ENCODE measurements at places on chromosomes 3 and 15. TPM values are rescaled to one million over a fixed set of nuclear protein-coding genes. Genes with fewer than 3 reads are reported as not detected.

XCR1 gene
- not detected for total RNA-seq

PARP16 gene
- total RNA-seq: 4.3 TPM

GOLGA8H gene
- 0.70 TPM for total RNA-seq

GRCh38 chr3:107063351-107063750 lies 313.9 kb upstream of the CCDC54 start:
- no peak overlapping the region for H3K4me3 ChIP-seq
- no peak overlapping the region for H3K27ac ChIP-seq
- H3K27me3 ChIP-seq: no peaks in the 10 kb centered on the region
- DNase-seq: no peak
- H3K36me3 ChIP-seq: peaks cover 25% of the 10 kb centered on the region
- H3K4me1 ChIP-seq: peaks cover 3% of the 10 kb centered on the region

- DNase-seq: no peak
- H3K4me3 ChIP-seq: no peak overlapping the region
- no peaks in the 10 kb centered on the region for H3K4me1 ChIP-seq
- no peaks in the 10 kb centered on the region for H3K27me3 ChIP-seq
- no peak overlapping the region for H3K27ac ChIP-seq
Measured at GRCh38 chr15:83515164-83515563, 68.0 kb downstream of the SH3GL3 start.

GRCh38 chr15:63495780-63496488 lies 8.5 kb upstream of the USP3 start:
- peaks cover 11% of the 10 kb centered on the region for H3K27me3 ChIP-seq
- no peak for DNase-seq
- H3K36me3 ChIP-seq: no peaks in the 10 kb centered on the region
- H3K4me1 ChIP-seq: no peaks in the 10 kb centered on the region
- no peak overlapping the region for H3K27ac ChIP-seq

DNA sequence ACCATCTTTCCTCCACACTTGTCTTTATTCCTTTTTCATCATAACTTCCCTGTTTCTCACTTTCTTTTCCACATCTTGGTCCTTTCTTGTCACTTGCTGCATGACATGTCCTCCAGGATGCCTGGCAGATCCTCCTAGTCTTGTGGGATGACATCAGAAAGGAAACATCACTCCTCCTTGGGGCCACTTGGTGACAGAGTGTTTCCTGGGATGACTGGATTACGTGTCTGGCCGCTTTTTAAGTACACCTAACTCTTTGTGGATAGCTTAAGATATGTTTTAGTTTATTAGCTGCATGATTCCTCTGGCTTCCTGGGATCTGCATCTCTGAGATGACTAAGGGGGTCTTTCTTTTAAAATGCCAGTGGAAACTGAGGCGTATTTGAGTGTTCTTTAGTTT lies 363.5 kb upstream of the FRG2C start:
- no peak overlapping the region for H3K27ac ChIP-seq
- no peaks in the 10 kb centered on the region for H3K4me1 ChIP-seq
- no peaks in the 10 kb centered on the region for H3K36me3 ChIP-seq
- H3K27me3 ChIP-seq: no peaks in the 10 kb centered on the region

- no peaks in the 10 kb centered on the region for H3K27me3 ChIP-seq
- no peak overlapping the region for H3K27ac ChIP-seq
- H3K4me3 ChIP-seq: no peak overlapping the region
- H3K36me3 ChIP-seq: no peaks in the 10 kb centered on the region
- no peak for DNase-seq
- no peaks in the 10 kb centered on the region for H3K4me1 ChIP-seq
Measured at GRCh38 chr3:94004301-94004910, 24.0 kb downstream of the STX19 start.

- no peak for DNase-seq
- H3K27ac ChIP-seq: no peak overlapping the region
- no peaks in the 10 kb centered on the region for H3K27me3 ChIP-seq
Measured at GRCh38 chr15:93040288-93041158, 48.5 kb downstream of the RGMA start.

- DNase-seq: no peak
- H3K27ac ChIP-seq: no peak overlapping the region
- H3K36me3 ChIP-seq: peaks cover 22% of the 10 kb centered on the region
- H3K4me1 ChIP-seq: no peaks in the 10 kb centered on the region
- H3K4me3 ChIP-seq: no peak overlapping the region
Measured at GRCh38 chr15:82146990-82147461, 101.2 kb upstream of the MEX3B start.

DNA sequence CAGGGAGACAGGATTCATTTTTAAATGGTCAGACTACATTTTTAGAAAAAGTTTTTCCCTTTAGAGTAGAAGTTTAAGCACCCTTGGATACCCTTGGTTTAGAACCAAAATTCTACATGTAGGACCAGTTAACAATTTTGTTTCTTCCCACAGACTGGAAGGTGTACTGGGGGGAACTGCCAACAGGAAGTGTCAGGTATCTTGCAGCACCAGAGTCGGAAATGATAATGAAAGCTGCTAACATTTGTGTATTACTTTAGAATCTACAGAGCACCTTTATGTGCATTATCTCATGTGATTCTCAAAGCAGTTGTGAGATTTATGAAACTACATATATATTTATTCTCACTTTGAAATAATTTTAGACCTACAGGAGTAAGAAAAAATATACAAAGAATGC lies 21.5 kb downstream of the SPRED1 start:
- no peak overlapping the region for H3K4me3 ChIP-seq
- H3K27me3 ChIP-seq: no peaks in the 10 kb centered on the region
- H3K36me3 ChIP-seq: peaks cover 6% of the 10 kb centered on the region
- no peaks in the 10 kb centered on the region for H3K4me1 ChIP-seq

Data from H9 (cell line).